GM23338 (cell line): ENCODE measurements at places on chromosomes 2 and 18. TPM values are rescaled to one million over a fixed set of nuclear protein-coding genes. Genes with fewer than 3 reads are reported as not detected.

The CYP27C1 gene
- 2.9 and 3.0 TPM in 2 replicates for total RNA-seq

The ELOA2 gene
- total RNA-seq, result not detected in 2 replicates

The LYPD6B gene
- 1.7 and 3.1 TPM in 2 replicates for total RNA-seq

The MROH2A gene
- not detected in 2 replicates for total RNA-seq

The ALKAL2 gene
- 4.5 and 6.4 TPM in 2 replicates for total RNA-seq

The NCOA1 gene
- 13.1 and 15.1 TPM in 2 replicates for total RNA-seq

GRCh38 chr2:212745359-212745758 lies 206.8 kb upstream of the ERBB4 start:
- H3K4me1 ChIP-seq, result no peaks in the 10 kb centered on the region
- H3K4me3 ChIP-seq, result no peak overlapping the region
- H3K27me3 ChIP-seq, result no peaks in the 10 kb centered on the region

DNA sequence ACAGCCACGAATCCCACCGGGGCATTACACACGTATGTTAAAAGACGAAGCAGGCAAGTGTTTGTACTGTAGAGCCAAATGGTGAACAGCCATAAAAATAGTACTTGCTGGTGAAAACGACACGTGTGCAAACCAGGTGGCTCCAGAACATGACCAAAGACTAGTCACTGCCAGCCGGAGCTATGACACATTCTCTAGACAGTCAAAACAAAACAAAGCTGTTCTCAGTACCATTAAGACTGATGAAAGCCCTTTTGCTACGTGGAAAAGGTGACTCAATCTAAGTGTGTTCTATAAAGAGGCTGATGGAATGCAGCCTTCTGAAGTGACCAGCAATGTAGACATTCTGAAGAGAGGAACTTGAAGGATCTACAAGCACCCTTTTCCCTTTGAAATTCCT lies 367.7 kb upstream of the NETO1 start:
- H3K27ac ChIP-seq, result no peak overlapping the region
- H3K27me3 ChIP-seq, result no peaks in the 10 kb centered on the region
- H3K4me1 ChIP-seq, result no peaks in the 10 kb centered on the region

DNA sequence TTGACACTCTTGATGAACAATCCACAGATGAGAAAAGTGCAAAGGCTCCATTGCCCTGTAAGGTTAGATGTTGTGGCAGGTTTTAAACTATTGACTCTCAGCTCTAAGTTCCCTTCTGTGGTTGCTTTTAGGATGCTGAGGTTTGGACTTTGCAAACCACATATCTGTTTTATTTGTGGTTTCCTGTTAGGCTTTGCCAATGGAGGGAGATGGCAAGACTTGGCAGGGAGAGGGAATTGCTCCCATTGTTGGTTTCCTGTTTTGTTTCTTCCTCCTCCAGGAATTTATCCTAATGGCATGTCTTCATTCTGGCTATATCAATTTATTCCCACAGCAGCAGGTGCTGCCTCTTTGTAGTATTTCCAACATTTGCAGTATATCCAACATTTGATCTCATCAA lies 772.3 kb downstream of the LRRTM4 start:
- H3K4me3 ChIP-seq, result no peak overlapping the region
- no peaks in the 10 kb centered on the region for H3K4me1 ChIP-seq
- no peak for DNase-seq

DNA sequence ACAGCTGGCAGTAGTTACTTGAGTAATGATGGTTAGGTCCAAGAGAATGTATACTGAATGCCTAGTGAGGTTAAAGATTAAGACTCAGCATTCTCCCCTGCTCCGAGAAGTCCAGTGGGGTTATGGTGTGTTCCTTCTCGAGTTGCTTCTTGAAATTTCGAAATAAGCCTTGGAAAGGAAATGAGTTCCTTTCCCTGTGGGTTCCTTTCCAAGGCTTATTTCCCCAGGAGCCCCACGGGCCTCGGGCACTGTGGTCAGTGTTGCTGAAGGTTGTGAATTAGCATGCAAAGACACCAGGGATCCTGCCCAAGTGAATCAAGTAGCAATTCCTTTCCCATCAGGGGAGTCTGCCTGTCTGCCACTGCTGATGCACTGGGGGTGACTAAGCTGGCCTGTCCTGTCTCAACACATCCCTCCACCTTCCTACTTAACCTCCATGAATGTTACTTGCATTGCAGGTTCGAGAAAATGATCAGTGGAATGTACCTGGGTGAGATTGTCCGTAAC lies 53.6 kb downstream of the HK2 start:
- H3K27ac ChIP-seq, result no peak overlapping the region
- DNase-seq, result no peak
- H3K36me3 ChIP-seq, result peaks cover 63% of the 10 kb centered on the region
- H3K4me1 ChIP-seq, result no peaks in the 10 kb centered on the region

GRCh38 chr2:30702694-30703093 lies 104.6 kb downstream of the CAPN13 start:
- no peaks in the 10 kb centered on the region for H3K4me1 ChIP-seq
- no peaks in the 10 kb centered on the region for H3K27me3 ChIP-seq
- peaks cover 6% of the 10 kb centered on the region; the same call in 1 of the 2 replicates for H3K36me3 ChIP-seq
- H3K4me3 ChIP-seq, result no peak overlapping the region
- no peak overlapping the region for H3K27ac ChIP-seq

- H3K27ac ChIP-seq, result no peak overlapping the region
- no peak overlapping the region for H3K4me3 ChIP-seq
- H3K27me3 ChIP-seq, result no peaks in the 10 kb centered on the region
- no peak for DNase-seq
- H3K4me1 ChIP-seq, result no peaks in the 10 kb centered on the region
These were observed 620.2 kb upstream of the NETO1 start for GRCh38 chr18:73487966-73488365.

GRCh38 chr2:105787376-105788318 lies 42.9 kb downstream of the NCK2 start:
- H3K27me3 ChIP-seq, result no peaks in the 10 kb centered on the region
- H3K4me1 ChIP-seq, result peaks cover 32% of the 10 kb centered on the region
- H3K4me3 ChIP-seq, result no peak overlapping the region
- H3K36me3 ChIP-seq, result no peaks in the 10 kb centered on the region

GRCh38 chr2:219221957-219222518 lies 3.3 kb upstream of the ABCB6 start:
- no peak for DNase-seq
- H3K27me3 ChIP-seq, result no peaks in the 10 kb centered on the region

GRCh38 chr2:2633017-2633416 lies 301.9 kb upstream of the MYT1L start:
- no peak overlapping the region for H3K4me3 ChIP-seq
- H3K4me1 ChIP-seq, result no peaks in the 10 kb centered on the region; the same call in 1 of the 2 replicates
- no peak overlapping the region for H3K27ac ChIP-seq

- H3K36me3 ChIP-seq, result no peaks in the 10 kb centered on the region
- no peak overlapping the region for H3K27ac ChIP-seq
- H3K4me3 ChIP-seq, result no peak overlapping the region
- no peaks in the 10 kb centered on the region for H3K27me3 ChIP-seq
- H3K4me1 ChIP-seq, result no peaks in the 10 kb centered on the region
- DNase-seq, result no peak
These were observed 24.2 kb upstream of the CAB39 start for GRCh38 chr2:230688490-230688889.

- no peaks in the 10 kb centered on the region for H3K4me1 ChIP-seq
- DNase-seq, result no peak
- H3K36me3 ChIP-seq, result no peaks in the 10 kb centered on the region
- no peaks in the 10 kb centered on the region for H3K27me3 ChIP-seq
These were observed 132.1 kb upstream of the DLGAP1 start for GRCh38 chr18:4587204-4587603.
